ENCODE measurements at places on chromosomes 3 and 15.

DNA sequence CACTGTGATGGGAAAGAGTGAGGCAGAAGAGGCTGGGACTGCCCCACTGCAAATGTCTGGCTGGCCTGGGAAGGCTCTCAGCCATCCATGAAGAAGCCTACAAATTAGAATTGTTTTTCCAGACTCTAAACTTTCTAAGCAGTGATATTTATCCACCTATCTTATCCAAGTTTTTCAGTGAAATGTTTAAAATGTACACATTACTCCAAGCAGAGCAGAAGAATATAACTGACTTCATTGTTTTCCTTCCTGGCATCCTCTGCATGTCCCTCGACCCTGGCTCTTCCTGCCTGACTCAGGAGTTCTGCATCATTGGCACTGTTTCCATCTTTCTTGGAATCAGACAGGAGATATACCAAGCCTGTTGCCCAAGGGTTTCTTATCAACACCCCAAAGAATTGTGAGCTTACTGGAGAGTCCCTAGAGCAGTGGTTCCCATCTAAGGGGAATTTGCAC is 401.5 kb upstream of the PROK2 start:
- DNase-seq = no peak

DNA sequence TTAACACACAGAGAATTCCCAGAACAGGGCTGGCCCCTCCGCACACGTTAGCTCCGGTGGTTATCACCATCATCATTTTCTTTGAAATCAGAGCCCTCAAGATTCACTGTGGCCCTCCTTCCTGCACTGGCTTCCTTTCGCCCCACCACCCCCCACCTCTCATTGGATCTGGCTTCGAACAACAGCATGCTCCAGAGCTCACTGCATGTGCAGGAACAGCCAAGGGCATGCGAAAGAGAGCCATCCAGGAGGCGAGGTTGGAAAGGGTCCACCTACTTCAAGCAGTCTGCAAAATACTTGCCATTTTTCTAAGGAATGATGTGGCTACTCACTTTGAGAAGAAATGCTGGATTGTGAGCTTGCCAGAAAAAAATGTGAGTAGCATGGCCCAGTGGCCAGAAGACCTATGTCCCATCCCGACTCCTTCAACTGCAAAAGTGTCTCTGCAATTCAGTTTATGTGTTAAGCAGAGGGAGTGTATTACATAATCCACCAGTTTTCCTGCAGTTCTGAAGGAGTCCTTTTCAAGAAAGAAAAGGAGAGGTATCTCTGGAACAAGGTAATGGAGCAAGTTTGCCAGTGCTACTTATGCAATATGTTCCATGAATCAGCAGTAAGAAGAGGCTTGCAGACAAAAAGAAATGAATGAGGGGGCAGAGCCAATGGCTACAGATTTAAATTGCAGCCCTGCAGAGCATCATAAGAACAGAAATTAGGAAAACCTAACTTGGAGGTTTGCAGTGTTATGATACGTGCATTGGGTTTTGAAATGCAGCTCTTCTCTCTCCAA is 92.8 kb downstream of the OCA2 start:
- no peak for DNase-seq

DNA sequence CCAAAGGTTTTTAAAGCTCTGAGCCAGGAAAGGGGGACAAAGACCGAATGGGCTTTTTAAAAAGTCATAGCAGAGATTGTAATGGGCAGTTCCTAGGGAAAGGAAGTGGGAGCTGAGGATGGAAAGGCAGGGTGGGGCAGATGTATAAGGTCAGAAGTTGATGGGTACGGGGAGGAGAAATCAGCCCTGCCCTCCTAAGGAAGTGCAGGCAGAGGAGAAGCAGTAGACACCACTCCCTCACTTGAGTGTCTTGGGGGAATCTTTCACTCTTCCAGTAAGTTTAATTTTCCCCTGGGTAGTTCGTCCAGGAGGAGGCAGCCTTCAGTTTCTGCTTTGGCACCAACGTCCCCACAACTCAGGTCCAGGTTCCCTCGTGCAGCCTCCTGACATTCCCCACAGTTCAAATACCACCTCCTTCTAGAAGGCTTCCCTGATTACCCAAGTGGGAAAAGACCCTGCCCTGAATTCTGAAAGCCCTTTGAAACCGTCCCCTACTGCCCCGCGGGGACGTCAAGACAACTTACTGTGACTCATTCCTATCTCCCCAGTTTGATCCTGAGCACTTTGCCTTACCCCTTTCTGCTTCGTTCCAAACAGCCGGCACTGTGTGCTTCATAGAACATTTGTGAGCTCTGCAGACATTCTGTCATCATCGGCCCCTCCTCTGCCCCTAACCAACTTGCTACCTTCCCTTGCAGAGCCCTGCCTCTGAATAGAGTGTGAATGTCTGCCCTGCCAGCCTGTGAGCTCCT is 14.3 kb upstream of the SRP14 start:
- no peak for DNase-seq

- DNase-seq = no peak
Measured at GRCh38 chr15:64125978-64126377, 25.6 kb upstream of the SNX22 start.

DNA sequence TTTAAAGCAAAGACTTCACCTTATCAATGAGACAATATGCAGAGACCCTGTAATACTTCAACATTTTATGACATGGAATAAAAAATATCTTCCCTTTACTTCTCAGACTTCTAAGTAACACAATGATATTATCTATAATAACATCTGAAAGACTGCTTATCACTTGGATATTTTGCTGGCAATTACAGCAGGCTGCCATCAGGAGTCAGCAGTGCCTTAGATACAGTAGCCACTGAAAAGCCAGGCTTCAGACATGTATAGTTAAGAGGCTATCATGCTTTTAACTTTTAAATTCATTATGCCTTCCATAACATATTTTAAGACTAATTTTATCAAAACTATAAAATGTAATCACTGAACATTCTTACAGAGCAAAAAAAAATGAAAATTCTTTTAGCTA is 227.5 kb downstream of the NEK10 start:
- DNase-seq = no peak

- no peak for DNase-seq
Measured at GRCh38 chr3:117762621-117763037, 1053.0 kb downstream of the TUSC7 start.

DNA sequence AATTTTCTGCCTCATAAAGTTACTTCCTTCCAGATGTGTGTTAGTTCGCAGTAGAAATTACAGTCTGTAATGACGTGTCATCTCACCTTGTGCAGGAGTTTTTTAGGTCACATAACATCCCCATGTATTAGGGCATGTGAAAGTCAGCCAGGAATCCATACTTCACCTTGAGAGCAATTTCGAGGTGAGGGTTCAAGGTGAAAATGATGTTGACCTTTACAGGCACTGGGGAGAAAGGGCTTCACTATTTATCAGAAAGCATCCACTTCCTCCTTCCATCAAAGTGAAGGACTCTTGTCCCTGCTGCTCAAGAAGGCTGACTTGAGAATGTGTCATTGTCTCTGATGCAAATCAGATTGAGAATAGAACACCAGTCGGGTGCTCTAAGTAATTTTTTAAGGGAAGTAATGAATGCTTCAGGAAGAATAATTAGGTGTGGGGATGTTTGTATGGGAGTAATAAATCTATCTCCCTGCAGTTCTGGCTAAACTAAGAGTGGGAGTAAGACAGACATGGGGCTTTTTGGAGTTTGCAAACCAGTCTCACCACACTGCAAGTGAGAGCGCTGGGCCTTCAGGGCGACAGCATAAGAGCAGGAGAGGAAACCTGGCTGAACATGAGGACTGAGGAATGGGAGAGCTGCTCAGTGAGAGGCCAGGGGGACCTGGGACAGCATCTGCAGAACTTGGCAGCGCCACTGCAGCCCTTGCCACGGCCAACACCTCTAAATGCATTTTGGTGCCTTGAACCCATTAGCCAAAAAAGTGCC is 85.9 kb upstream of the IL12A start:
- DNase-seq = no peak

GRCh38 chr3:180680097-180680430 is 775 bp upstream of the CCDC39 start:
- no peak for DNase-seq

DNA sequence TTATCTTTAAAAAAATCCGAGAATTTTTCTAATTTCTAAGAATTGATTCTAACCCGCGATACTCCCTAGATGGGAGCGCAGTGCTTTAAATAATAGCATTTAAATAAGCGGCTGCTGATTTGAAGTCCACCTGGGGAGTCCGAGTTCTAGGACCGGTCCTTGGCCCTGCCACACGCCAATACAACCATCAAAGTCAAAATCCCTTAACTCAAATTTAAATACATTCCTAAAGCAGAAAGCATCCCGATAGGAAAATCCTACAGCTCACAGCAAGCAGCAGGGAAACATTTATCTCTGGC is 508 bp upstream of the ECT2 start:
- no peak for DNase-seq

GRCh38 chr15:88688394-88688933 is 49.6 kb downstream of the ISG20 start:
- DNase-seq = no peak

DNA sequence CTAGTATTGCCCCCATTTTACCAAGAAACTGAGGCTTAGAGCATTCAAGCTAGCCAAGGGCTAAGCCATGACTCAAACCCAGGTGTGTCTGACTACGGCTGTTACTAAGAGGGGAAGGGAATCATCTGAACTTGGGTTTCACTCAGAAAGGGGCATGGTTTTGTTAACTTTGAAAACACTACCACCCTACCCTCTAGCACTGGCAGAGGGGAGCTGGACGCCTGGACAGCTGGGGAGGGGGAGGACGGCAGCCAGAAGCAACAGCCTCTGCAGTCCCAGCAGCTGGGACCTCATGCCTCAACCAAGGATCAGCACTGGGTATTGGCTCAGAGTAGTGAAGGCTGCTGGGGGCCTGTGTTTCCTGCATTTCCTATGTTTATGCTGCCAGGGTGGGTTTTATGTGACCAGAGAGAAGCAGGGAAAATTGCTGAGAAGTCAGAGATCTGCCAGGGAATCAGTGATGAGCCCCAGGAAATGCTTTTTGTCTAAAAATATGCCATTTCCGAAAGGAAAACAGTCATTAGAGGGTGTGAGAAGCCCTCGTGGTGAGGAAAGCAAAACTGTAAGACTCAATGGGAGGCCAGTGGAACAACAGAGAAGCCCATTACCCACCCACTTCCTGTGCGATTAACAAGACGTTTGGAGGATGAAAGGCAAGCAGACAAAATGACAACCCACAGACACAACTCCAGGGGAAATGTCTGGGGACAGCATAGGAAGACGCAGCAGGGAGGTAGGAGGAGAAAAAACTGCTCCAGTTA is 41.2 kb downstream of the LIPC start:
- DNase-seq = no peak

DNA sequence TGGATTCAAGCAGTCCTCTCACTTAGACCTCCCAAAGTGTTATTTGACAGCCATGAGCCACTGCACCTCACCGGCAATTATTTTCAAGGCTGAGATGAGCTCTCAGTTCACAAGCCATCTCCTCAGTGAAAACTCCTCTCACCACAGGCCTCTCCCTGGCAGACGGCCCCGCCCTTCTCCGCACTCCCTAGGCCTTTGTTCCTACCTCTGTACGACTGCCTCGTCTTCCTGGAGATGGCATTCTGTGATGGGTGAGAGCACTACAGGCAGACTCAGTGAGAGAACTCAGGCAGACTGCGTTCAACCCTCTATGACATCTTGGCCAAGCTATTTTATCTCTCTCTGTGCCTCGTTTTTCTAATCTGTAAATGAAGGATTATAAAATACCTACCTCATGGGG is 67.0 kb upstream of the TPM1 start:
- DNase-seq = no peak

- no peak for DNase-seq
Measured at GRCh38 chr3:132255041-132255745, 62.0 kb upstream of the ACP3 start.

GRCh38 chr3:122960652-122961051 is 66.9 kb downstream of the SEMA5B start:
- DNase-seq = no peak

DNA sequence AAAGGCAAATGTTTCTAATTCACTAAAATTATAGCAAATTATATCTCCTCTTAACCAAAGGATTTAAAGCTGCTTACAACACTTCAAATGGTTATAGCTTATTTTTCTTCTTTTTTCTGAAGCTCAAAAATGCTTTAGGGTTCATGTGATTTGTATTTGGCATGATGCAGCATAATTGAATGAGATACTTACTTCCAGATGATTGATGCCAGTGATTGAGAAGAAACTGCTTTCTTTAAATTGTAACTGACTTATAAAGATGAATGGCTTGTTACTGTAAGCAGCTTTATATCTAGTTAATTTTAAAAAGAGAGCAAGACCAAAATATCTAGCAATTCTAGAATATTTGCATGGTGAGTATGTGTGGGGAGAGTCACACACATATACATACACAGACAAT is 270.7 kb upstream of the THRB start:
- DNase-seq = no peak

- DNase-seq = no peak
Measured at GRCh38 chr15:79394231-79394630, 37.9 kb upstream of the MINAR1 start.

- DNase-seq = peak; percentile 64
Measured at GRCh38 chr15:78103406-78104118, 11.2 kb downstream of the SH2D7 start.

- no peak for DNase-seq
Measured at GRCh38 chr15:35858707-35859106, 312.7 kb upstream of the DPH6 start.

DNA sequence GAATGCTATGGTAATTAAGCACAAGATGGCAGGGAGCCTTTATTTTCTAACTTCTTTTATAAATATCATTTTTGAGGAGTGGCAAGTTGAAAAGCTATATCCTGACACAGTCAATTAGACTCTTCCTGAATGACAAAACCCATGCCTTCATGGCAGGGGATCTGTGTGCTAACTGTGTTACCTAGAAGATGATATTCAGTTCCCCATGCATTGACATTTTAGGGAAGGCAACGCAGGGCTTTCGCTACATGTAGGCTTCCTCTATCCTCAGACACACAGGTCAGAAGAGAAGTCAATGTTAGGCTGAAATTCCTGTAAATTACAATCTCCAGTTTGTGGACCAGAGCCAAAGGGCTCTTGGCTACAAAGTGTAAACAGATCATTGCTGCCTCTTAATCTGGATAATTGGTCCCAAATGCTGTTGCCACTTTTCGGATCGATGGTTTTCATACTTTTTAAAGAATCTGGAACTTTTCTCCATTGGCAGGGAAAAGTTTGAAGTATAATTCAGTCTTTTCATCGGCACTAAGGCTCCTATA is 22.6 kb upstream of the NR2F2 start:
- no peak for DNase-seq

GRCh38 chr3:12316729-12317351 is 28.0 kb downstream of the PPARG start:
- no peak for DNase-seq

DNA sequence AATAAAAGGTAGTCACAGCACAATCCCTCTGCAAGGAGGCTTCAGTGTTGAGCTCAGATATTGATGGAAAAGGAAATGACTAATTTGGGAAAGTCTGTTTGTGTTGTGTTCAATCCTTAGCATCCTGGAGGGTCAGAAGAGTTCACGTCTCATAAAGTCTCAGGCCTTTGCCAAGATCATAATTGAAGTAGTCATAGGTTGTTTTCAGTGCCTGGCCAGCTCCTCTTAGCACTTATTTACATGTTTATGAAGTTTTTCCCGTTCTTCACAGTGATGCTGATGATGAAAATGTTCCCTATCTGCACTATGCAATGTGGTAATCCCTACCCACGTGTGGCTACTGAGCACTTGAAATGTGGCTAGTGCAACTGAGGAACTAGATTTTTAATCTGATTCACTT is 61.6 kb upstream of the TGFBR2 start:
- DNase-seq = no peak
